Pulmonary artery endothelial cell (primary cell): ENCODE measurements at places on chromosomes 7 and 10. TPM values are rescaled to one million over a fixed set of nuclear protein-coding genes. Genes with fewer than 3 reads are reported as not detected.

GPRIN2 gene
- total RNA-seq: not detected in 2 replicates

STAG3 gene
- total RNA-seq: 0.13 and 0.42 TPM in 2 replicates

SLC26A4 gene
- total RNA-seq: 3.0 and 3.4 TPM in 2 replicates

WEE2 gene
- total RNA-seq: not detected in 2 replicates

EZH2 gene
- 17.4 and 18.6 TPM in 2 replicates for total RNA-seq

FAM237B gene
- total RNA-seq: not detected in 2 replicates

FGFBP3 gene
- 0.20 and 0.28 TPM in 2 replicates for total RNA-seq

CPVL gene
- not detected in 2 replicates for total RNA-seq

DKK1 gene
- 111 and 122 TPM in 2 replicates for total RNA-seq

MINDY4 gene
- total RNA-seq: 2.2 and 3.2 TPM in 2 replicates

MSRB2 gene
- 6.4 and 9.0 TPM in 2 replicates for total RNA-seq

TMEM140 gene
- total RNA-seq: 13.4 and 44.6 TPM in 2 replicates

STK31 gene
- 0.07 TPM in 1 of 2 replicates, not detected in the other for total RNA-seq

ADAM22 gene
- 0.13 and 1.5 TPM in 2 replicates for total RNA-seq

MYL7 gene
- not detected in 2 replicates for total RNA-seq

SORCS1 gene
- total RNA-seq: not detected in 2 replicates

NUP205 gene
- 78.0 and 91.2 TPM in 2 replicates for total RNA-seq

HOXA13 gene
- total RNA-seq: not detected in 2 replicates

ZPBP gene
- not detected in 2 replicates for total RNA-seq

GATA3 gene
- total RNA-seq: 0.25 and 0.53 TPM in 2 replicates

ZNF736 gene
- 5.5 and 10.8 TPM in 2 replicates for total RNA-seq

LIPF gene
- total RNA-seq: not detected in 2 replicates

ECHDC3 gene
- 4.2 and 6.7 TPM in 2 replicates for total RNA-seq

LGI1 gene
- not detected in 2 replicates for total RNA-seq

ANKRD30A gene
- not detected in 2 replicates for total RNA-seq

COL1A2 gene
- 13.6 and 19.1 TPM in 2 replicates for total RNA-seq

LRCH4 gene
- total RNA-seq: 7.3 and 9.6 TPM in 2 replicates

WNT2 gene
- not detected in 2 replicates for total RNA-seq

NPFFR1 gene
- not detected in 2 replicates for total RNA-seq

ZNF804B gene
- total RNA-seq: not detected in 2 replicates

PDZD7 gene
- 0.46 and 0.63 TPM in 2 replicates for total RNA-seq
